ENCODE measurements at places on chromosomes 1 and 21.

DNA sequence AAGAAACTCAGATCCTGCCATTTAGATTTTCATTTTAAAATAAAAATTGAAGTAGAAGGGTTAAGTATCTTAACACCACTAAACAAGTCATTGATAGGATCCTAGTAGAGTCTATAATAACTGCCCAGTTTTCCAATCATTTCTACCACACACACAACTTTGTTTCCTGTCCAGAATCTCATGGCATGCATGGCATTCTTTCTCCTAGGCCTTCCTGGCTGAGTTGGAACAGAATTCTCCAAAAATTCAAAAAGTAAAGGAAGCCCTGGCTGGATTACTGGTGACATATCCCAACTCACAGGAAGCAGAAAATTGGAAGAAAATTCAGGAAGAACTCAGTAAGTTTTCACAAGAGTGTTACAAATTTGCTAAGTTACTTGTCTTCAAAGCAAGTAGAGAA lies 111.4 kb upstream of the BMP8A start:
- no peak for DNase-seq

DNA sequence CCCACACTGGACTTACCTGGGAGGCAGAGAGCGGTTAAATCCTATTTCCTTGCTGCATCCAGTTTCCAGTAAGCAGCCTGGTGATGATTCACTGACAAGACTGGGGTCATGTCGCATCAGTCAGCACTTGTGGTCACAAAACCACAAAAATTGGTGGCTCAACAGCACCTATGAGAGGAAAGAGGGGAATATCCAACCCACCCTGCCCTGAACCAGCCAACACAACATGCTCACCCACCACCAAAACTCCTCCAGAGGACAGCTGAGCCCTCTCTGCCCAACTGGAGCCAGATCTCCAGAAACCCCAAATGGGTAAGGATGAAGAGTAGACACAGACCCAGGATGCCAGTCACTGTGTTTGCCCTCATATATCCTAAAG lies 64.0 kb downstream of the CD46 start:
- no peak for DNase-seq

DNA sequence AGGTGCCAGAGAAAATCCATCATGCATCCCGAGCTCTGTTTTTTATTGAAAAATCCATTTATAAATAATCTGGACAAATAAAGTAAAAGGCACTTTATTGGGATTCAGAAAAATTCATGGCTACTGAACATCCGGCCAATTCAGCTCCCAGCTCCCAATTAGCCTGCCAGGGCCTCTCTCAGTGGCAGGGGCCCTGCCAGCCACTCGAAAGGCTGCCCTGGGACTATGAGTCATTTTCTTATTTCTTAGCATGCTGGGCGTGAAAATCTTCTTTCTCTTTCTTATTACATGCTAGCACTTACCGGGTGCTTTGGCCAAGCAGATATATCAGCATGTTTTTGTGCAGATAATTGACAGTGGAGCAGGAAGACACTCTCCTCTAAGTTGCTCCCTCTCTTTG lies 283.3 kb downstream of the CAMTA1 start:
- no peak for DNase-seq

- DNase-seq = no peak
Measured at GRCh38 chr1:226645279-226645976, 93.7 kb downstream of the ITPKB start.

- no peak for DNase-seq
Measured at GRCh38 chr1:230425252-230426091, 660 bp downstream of the PGBD5 start.

- no peak for DNase-seq
Measured at GRCh38 chr1:66940981-66941380, 16.2 kb downstream of the MIER1 start.

- no peak for DNase-seq
Measured at GRCh38 chr1:238690415-238690814, 696.0 kb upstream of the CHRM3 start.

- DNase-seq = no peak
Measured at GRCh38 chr1:161737625-161738024, 12.0 kb upstream of the DUSP12 start.

DNA sequence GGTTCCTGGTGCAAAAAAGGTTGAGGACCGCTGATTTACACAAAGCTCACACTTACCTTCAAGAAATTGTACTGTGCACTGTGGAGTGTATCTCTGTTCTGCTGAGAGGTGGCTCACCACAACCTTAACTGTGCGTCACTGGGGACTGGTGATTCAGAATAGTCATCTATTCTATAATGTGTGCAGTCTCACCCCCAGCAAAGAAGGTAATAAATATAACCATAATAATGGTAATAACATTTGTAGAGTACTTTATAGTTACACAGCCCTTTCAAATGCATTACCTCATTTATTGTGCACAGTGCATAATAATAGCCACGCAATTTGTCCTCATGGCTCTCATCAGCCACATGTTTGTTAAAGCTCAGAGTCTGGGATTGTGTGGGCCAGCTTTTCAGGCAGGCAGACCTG lies 59.4 kb upstream of the DUSP10 start:
- DNase-seq = no peak

DNA sequence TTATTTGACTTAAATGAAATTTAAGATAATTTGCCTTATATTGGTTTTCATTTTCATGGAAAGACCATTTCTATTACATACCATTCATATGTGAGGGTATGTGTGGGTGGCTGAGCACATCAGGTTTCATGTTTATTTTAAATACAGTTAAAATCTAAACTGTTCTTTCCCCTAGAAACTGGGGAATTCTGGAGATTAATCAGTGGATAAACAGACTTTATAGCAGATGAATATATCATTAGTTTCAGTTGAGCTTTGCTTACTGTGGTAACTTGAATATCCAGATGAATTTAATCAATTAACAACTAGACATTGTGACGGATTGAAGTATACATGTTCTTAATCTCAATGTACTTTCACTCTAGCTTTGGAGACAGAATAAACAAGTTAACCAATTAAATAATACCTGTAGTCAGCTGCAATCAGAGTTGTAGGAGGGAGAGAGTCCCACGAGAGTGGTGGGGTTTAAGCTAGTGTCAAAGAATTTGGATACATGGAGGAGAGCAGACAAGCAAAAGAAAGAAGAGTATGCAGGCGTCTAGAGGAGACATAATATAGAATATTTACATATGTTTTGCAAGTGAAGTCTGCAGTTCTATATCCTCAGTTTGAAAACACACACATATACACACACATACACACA lies 97.6 kb downstream of the PDE4B start:
- DNase-seq = no peak

GRCh38 chr1:208131621-208132286 lies 112.4 kb downstream of the PLXNA2 start:
- no peak for DNase-seq

DNA sequence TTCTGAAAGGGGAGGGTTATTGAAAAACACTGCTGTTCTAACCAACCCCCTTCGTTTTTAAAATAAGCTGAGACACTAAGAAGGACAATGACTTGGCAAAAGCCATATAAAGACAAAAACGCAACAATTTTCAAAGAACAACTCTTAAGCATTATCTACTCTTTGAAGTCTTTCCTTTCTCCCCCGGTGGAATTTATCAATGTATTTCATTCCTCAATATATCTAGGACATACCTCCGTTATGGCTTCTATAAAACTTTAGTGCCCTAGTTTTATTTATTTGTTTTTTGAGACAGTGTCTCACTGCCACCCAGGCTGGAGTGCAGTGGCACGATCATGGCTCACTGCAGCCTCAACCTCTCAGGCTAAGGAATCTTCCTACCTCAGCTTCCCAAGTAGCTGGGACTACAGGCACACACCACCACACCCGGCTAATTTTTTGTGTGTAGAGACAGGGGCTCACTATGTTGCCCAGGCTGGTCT lies 3.2 kb downstream of the NRDC start:
- no peak for DNase-seq

DNA sequence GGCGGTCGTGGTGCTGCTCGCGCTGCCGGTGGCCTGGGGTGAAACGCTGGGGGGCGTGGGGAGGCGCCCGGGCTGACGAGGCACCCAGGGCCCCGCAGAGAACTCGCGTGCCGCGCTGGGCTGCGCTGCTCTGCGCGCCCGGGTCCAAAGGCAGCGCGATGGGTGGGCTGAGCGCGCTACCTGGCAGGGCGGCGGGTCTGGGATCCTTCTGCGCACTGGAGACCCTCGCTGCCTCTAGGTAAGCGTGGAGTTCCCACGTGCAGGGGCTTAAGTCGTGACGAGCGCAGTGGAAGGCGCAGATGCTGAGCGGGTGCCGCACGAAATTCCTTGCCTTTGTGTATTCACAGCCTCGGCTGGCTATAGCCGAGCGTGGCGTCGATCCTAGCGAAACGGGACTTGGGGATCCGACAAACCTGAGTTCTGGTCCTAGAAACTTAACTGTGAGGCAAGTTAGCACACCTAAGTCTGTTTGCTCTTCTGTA lies 24.6 kb downstream of the CR1L start:
- DNase-seq = no peak

GRCh38 chr1:201313086-201313485 lies 29.8 kb downstream of the PKP1 start:
- no peak for DNase-seq

- DNase-seq = no peak
Measured at GRCh38 chr21:34280389-34280795, 83.4 kb upstream of the KCNE2 start.
